ENCODE measurements at places on chromosomes 1 and 21.

DNA sequence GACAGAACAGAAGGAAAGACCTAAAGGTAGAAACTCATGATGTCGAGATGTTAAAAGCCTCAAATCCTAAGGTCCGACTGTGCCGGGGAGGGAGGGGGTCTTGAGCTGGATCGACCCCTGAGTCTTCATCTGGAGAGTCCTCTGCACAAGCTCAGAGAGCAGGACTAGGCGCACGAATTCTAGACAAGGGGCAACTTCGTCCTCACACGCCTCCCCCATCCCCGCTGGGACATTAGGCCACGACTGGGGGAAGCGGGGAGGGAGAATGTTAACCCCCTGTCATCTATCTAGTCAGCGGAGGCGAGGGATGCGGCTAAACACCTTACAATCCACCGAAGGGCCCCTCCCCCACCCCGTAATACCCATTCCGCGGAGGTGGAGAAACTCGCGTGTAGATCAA is 94.7 kb downstream of the PRKAB2 start:
- no peak for DNase-seq

DNA sequence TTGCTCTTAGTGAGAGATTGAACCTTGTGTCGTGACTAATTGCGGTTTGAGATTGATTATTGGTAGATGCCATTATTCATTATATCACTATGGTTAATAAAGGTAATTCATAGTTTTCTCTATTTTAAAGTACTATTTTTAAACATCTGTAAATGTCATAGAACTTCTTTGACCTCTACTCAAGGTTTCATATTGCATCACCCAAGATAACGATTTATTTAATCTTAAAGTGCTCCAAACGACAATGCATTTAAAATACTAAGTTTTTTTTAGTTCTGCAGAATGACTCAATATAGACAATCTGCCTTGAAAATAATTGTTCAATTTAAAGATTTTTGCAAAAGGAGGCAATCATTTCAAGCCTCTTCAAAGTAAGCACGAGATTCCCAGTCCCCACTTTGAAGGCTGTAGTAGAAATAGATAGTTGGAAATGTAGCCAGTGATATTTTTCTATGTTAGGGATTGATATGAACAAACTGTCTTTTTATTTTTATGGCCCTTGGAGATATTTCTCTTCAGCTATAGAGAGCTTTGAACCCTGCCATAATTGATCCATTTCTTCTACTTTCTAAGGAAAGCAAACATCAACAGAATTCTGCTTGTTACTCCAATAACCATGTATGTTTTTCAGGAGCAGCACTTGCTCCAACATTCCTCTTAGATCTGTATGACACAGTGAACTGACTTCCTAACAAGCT is 114.2 kb upstream of the PALMD start:
- DNase-seq = no peak

DNA sequence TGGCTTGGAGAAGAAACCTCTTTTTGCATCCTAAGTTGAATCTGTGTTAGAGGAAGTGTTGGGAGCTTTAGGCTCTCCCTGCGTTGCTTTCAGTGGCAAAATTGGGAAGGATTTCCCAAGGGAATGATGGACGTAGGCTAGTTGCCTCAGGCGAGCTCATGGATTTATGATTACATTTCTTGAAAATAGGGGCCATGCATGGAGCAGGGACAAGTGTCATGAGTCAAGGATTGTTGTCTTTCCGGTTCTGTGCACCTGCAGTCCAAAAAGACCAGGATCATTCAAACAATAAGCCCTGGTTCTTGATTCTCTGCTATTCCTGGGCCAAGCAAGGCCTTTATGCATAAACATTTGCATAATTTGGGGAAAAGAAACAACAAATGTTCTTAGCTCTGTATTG is 7.1 kb downstream of the MAN1C1 start:
- no peak for DNase-seq

DNA sequence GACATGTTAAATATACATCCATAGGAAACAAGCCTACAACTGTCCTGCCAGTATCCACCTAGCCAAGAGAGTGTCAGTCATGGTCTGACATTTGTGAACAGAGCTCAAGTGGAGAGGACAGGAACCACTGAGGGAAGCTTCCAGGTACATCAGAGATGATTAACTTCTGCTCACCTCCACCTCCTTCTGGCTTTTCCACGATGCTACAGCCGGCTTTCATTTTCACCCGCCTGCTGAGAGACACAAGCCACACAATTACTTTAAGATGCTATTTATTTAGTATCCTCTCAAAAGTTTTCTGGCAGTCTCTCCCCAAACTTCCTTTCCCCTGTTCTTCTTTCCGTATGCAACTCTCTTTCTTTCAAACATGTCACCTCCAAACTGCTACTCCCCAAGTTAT is 2.1 kb downstream of the ETV3 start:
- no peak for DNase-seq

DNA sequence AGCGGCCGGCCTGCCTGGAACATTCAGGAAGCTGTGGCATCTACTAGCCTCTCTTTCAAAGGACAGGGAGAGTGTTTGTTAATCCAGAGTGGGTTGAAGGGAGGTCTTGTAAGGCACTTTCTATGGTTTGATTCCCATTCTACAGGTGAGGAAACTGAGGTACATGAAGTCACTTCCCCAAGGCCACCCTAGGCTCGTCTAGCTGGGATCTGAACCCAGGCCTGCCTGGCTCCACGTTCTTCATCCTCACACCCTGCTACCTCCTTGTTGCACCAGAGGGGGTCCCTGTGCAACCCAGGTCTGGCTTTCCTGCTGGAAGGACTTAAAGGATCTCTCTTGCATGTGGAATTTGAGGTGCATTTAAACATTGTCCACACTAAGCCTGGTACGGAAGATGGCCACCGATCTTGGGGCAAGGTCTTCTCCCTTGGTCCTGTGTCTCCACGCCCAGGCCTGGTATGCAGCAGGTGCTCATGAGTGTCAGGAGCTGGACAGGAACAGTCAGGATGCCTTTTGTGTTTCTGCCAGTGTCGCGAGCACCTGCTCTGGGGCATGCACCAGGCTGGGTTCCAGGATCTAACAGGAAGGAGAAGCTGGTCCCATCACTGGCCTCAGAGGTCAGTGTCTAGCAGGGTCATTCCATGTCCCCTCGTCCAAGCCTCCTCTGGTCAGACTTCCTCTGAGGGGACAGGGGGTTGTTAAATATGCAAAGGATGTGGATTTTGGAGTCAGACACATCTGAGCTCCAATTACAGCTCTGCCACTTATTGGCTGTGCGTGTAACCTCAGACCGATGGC is 103.2 kb upstream of the RUNX3 start:
- DNase-seq = no peak

Data from RPMI7951 (cell line).